CD4-positive, alpha-beta T cell treated with Interleukin-10 for 1 hour (primary cell): ENCODE measurements at places on chromosomes 2 and 18.

DNA sequence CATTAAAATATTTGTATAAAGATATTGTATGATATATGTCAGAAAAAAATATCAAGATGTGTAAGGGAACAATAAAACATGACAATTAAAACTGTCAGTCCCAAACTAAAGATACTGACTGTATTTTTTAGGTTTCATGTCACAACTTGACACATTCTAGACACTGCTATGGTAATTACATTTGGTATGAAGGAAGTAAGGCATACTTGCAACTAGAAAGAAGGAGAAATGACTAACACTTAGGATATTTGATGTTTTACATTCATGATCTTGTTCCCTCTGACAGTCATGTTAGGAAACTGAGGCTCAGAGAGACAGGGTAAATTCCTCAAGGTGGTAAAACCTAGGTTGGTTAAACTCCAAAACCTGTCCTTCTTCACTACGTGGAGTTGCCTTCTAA, 68.3 kb downstream of the TMEFF2 start:
- no peak for DNase-seq

GRCh38 chr2:33107690-33108482, 161.1 kb downstream of the LTBP1 start:
- DNase-seq: no peak

- no peak for DNase-seq
These were observed 602.1 kb upstream of the SYT4 start for GRCh38 chr18:43879415-43879814.

GRCh38 chr2:219010162-219010756, 17.0 kb upstream of the CRYBA2 start:
- peak; percentile 13 for DNase-seq

GRCh38 chr2:187842978-187843847, 289.0 kb upstream of the TFPI start:
- DNase-seq: no peak

GRCh38 chr2:237074211-237074993, 11.3 kb upstream of the COPS8 start:
- DNase-seq: no peak

DNA sequence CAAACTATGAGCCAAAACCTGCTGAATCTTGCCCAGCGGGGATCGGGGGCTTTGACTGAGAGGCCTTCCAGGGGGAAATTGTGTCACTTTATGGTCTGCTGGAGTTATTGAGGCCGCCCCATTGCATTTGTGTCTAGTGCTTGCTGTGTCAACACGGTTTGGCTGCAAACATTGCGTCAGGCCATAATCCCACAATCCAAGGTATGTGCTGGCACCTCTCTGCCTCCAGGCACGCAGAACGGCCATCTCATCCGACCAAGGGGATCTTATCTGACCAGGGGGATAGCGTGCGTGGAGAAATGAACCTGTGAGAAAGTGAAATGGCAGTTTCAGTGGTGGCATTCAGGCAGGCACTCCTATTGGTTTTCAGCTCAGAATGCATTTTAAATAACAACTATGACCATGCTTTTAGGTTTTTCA, 18.1 kb upstream of the LYPD6B start:
- DNase-seq: no peak

DNA sequence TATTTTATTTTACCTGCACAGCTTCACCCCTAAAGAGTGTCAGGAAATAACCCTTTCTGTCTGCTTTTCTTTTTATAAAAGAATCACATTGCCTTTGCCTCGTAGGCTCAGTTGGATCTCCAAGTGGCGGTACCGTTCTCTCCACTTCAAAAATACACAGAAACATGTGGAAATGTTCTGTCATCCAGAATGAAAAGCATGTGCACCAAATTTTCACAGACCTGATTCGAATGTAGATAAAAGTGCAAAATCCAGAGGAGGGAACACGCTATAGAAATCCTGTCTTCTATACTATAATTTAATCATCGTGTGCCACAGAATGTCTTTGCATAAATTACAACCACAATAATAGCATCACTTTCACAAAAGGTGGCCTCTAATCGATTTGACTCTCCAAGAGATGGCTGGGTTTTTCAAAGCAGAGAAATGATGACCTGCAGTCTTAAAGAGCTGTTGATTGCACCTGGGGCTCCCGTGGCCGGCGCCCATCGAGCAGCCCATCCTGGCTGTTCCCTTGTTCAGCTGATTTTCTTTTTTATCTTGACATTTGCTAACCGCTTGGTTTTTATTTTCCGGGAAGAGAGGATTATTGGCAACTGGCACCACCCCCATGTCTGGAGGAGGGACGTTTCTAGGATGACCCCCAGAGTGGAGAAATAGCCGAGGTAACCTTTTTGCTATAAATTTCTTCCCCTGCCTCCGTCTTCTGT, 290.2 kb downstream of the SOX11 start:
- no peak for DNase-seq

DNA sequence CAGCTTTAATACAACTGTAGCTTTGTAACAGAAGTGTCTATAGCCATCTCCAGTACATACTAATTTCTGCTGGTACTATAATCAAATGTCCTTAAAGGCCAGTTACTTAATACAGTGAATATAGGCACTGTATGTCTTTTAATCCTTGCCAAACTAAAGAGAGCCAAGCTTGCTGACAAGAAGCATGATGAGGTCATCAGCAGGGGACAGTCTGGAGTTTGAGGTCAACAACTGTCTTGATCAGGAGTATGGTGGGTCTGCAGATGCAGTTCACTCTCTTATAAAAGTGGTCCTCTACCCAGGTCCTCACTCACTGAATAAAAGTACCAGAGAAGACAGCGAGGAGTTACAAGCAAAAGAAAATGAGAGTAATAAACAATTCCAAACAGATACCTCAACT, 219.1 kb downstream of the WDPCP start:
- no peak for DNase-seq

DNA sequence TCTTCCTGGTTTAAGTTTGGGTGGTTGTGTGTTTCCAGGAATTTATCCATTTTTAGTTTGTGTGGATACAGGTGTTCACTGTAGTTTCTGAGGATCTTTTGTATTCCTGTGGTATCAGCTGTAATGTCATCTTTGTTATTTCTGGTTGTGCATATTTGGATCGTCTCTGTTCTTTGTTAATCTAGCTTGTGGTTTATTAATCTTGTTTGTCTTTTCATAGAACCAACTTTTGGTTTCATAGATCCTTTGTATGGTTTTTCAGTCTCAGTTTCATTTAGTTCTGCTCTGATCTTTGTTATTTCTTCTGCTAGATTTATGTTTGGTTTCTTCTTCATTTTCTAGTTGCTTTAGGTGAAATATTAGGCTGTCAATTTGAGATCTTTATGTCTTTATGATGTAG, 202.4 kb upstream of the ZSWIM2 start:
- no peak for DNase-seq

- DNase-seq: no peak
These were observed 46.0 kb downstream of the ODC1 start for GRCh38 chr2:10402062-10402585.

DNA sequence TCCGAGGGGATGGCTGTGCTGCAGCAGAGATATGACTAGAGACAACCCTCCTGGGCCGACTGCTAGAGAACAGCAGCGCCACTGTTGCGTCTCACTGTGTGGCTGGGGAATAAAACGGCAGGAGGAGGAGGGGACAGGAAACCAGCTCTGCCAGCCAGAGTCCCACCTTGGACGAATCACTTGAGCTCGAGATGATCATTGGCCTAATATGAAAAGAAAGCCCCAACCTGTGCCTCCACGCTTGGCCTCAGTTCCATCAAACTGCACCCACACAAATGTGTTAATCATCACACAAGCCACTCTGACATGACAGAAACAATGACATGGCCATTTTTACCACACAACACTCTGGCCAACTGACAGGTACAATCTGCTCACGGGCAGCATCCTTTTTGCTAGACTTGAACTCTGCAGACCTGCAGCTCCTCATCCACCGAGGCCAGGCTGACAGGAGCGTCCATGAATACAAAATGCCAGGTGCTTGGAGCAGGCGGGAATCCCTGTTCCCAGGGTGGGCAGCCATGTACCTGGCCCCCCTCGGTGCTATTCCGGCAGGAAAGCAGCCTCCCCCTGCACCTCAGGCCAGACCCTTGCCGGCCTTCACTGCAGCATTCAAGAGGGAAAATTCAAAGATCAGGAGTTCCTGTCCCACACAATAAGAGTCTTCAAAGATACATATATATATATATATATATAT, 52.3 kb downstream of the PARD6G start:
- no peak for DNase-seq

- no peak for DNase-seq
These were observed 96.6 kb upstream of the CABLES1 start for GRCh38 chr18:23038712-23039111.

DNA sequence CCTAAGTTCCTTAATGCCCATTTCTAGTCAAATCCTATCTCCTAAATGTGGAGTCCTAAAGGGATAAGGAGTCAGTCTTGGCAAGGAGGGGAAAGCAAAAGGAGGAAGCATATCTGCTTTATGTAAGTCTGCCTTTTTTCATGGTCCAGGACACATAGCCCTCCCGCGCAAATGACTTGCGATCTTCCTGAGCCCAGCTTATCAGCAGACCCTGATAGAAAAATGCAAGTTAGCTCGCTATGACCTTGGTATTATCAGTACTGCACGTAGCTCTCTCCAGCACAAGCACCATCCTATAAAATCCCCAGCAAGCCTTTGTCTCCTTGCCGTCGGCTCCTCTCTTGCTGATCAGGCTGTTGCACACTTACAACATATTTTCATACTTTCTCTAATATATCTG, 281.4 kb upstream of the KCNH7 start:
- no peak for DNase-seq

DNA sequence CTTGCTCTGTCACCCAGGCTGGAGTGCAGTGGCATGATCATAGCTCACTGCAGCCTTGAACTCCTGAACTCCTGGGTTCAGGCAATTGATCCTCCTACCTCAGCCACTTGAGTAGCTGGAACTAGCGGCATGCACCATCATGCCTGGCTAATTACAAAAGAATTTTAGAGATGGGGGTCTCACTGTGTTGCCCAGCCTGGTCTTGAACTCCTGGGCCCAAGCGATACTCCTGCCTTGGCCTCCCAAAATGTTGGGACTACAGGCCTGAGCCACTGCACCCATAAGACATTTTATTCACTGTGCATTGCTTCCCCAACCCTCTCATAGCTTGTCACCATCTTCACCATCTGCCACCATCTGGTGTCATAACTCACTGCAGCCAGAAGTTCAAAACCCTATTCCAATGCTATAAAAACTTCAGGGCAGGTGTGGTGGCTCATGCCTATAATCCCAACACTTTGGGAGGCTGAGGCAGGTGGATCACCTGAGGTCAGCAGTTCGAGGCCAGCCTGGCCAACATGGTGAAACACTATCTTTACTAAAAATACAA, 78.7 kb downstream of the NCAPH start:
- DNase-seq: no peak

GRCh38 chr2:8857709-8858108, 20.3 kb upstream of the KIDINS220 start:
- DNase-seq: no peak

GRCh38 chr2:57549642-57550102, 496.9 kb upstream of the VRK2 start:
- no peak for DNase-seq

DNA sequence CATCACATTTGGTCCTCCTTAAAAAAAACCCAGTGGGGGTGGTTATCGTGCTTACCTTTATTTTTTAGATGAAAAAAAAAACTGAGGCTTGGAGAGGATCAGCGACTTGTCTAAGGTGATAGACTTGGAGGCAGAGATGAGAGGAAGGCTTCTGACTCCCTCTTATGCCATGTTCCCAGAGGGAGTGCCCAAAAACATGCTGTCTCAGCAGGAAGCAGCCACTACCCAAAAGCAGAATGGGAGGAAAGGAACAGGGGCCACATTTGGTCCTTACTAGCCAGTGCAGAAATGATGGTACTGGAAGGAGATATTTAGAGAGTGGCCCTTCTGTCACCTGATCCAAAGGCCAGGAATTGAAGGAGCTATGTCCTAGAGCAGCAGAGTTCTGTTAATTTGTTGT, 118.4 kb downstream of the B3GNT2 start:
- no peak for DNase-seq

DNA sequence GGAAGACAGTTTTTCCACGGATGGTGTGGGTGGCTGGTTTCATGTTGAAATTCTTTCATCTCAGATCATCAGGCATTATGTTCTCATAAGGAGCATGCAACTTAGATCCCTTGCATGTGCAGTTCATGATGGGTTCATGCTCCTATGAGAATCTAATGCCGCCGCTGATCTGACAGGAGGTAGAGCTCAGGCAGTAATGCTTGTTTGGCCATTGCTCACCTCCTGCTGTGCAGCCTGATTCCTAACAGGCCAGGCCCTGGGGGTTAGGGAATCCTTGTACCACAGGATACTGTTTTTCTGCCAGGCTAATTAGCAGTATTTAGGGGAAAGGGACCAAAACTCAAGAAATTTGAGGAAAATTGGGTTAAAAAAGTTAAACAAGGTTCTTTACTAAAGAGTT, 5.3 kb upstream of the LHCGR start:
- DNase-seq: no peak

- DNase-seq: no peak
These were observed 916.6 kb downstream of the CCDC85A start for GRCh38 chr2:57100436-57100835.

DNA sequence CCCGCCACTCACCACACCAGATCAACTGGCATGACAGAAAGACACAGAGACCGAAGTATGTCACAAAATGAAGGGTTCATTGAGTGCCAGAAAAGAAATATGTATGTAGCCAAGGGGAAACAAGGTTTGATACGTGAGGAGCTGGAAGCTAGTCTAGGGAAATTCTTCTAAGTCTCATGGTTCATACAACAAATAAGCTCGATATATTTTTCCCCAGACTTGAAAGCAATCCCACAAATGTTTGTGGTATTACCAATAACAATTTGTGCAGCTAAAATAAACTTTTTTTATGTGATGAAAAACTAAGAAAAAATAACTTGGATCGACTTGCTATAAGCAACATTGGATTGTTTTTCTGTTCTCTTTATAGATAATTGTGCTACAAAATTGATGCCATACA, 777.0 kb downstream of the TSN start:
- no peak for DNase-seq

DNA sequence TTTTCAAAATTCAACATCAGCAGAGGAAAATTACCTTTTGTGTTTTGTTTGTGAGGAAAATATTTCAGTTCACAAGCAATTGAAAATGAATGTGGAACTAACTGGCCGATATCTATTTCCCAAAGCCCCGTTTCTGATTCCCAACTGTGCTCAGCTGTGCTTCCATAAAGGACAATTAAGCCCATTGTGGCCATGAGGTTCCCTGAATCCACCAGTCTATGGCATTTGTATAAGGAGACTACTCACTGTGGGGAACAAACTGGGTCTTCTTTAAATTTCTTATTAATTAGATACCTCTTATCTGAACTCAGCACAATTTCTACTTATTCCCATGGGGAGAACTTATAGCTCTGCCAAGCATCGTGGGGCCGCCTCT, 31.4 kb upstream of the AGAP1 start:
- no peak for DNase-seq

DNA sequence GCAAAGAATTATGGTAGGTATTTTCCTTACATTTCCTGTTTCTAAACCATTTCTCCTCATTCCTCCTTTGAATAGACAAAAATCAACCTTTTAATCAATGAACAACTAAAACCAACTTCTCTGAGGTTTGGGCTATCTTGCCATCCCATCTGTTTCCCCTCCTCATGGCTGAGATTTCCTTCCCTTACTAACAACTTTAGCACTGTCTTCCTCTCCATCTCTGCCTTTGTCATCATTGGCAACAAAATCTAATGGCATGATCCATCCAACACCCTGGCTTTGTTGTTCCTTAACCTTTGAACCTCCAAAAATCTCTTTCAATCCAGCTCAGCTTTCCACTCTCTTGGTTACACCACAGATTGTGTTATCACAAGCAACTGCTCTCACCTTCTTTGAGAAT, 95.3 kb upstream of the FAM136A start:
- DNase-seq: no peak
